ENCODE measurements at places on chromosomes 6 and 20.

DNA sequence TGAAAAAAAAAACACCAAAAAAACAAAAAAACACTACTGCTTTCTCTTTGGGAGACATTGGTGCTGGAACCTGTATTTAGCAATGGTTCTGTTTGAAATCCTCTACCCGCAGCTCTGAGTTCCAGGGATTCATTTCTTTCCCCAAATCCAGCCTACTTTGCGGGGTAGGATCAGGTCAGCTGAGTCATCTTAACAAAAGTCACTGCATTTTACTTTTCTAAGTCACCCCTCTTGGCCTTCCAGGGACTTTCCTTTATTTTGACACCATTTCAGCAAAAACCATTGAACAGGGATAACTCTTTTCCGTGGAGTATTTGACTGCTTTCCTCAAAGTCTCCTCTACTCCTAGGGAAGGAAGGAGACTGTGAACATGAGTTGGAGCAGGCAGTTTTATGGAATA is 837.6 kb downstream of the MAFB start:
- DNase-seq: no peak

DNA sequence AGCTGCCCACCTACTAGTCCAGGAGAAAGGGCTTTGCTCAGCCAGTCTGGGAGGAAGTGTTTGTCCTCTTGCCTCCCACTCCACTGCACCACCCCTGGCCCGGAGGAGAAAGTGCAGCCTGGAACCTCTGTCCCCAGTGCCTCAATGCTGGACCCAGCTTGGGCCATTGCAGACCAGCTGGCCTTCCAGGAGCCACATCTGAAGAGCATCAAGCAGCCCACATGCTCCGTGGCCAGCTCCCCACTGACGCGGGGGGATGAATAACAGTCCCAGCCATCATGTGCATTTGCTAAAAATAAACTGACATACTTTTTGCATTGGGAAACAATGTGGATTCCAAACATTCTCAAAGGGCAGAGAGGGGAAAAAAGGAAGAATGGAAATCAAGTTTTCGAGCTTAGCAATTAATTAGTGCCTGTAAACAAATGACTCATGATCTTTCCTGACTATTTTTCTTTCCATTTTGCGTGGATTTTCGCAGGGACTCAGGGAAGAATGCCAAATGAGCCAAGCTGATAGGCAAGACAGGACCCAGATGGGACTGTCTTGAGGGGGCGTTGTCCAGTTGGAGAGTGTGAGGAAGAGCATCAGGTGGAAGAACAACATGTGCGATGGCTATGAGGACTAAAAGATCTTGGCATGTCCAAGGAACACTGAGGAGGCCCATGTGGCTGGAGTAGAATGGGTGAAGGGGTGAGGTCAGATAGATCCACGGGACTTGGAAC is 34.1 kb downstream of the CEBPB start:
- no peak for DNase-seq

DNA sequence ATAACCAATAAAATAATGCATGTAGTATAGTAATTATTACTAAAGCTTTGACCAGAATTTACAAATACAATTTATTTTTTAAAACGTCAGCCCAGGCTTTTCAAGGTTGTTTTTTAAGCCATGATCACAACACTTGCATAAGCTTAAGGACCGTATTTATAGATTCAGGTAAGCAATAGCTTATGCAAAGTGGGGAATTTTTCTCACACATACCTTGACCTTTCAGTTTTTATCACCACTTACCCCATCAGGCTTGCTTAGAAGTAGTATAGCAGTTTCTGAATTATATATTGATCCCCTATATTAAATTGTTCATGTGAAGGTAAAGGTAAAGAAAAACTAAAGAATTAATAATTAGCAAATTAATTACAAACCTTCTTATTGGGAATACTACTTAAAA is 232.3 kb upstream of the FKBP1C start:
- no peak for DNase-seq

DNA sequence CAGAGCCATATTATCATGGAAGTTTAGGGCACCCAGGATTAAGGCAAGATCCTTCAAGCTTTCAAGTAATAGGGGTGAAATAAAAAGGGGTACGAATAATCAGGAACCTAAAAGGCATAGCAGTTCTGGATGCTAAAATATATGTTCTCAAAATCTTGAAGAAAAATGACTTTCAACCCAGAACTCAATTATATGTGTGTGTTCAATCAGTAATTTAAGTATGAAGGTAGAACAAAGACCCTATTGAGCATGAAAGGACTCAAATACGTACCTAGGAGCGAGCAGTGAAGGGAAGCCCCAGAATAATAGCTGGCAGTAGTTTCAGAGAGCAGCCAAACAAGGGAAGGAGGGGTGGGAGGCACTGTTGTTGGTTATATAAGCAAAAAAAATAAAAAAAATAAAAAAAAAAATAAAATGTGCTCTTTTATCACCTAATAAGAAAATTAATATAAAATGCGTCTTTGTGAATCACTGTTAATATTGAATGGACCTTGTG is 45.4 kb downstream of the MYO6 start:
- no peak for DNase-seq
